Dermis blood vessel endothelial cell (primary cell): ENCODE measurements at places on chromosomes 4 and X.

- no peak for DNase-seq
These were observed 147.6 kb downstream of the SH2D1A start for GRCh38 chrX:124493984-124494383.

DNA sequence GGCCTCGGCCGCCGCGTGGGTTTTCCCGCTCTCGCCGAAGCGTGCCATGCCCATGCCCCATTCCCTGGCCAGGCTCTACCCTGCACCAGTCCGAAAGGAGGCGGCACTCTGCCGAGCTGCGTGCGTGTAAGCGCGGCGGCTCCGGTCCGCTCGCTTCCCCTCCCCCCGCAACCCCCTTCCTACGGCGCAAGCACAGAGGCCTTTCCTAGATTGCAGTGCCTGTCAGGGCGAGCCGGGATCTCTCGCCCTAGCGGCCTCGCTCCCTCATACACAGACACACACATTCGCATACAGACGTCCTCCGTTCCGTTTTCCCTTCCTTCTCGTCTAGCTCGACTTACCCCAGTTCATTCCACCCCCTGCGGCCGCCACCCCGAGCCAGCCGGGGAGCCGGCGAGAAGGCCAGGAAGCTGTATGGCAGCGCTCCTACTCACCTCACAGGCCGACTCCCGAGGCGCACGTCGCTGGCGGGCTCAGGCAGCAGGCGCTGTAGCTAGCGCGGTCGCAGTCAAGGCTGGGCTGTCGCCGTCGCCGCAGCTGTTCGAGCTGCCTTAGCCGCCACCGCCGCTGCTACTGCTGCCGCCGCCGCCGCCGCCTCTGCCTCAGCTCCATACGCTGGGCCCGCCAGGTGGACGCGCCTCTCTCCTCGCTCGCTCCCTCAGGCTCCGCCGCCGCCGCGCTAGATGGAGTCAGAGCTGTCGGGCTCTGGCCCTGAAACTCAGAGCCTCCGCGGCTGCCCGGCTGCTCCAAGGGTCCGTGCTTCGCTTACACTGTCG lies 615 bp downstream of the NEXMIF start:
- DNase-seq = no peak

DNA sequence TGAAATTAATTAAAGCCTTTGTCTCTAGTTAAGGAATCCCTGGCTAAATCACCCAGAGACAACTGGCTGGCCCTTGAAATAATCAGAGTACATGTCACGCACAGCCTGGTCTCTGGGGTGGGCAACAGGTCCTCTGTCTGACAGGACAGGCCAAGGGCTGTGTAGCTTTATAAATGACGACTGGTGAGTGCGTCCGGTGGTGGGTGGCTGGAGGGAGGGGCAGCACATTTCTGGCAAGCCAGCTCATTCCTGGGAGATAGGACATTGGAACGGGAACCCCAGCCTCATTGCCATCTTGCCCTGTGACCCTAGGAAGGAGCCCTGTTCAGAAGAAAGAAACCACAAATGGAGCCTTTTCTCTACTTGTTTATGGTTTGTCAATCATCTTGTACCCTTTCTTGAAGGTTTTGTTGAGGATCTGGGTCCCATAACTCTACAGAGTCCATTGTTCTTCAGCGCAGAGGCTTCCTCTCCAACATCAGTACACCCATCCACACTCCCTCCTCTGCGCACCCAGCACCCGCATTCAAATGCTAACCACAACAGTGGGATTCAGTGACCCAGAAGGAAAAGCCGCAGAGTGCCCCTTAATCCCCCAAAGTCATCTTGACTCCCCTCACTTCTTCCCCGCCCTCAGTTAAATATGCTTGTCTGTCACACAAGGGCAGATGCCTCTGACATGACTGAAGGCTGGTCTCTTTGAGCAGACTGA lies 368.1 kb downstream of the UNC5C start:
- DNase-seq = no peak

GRCh38 chrX:69543572-69543971 lies 39.4 kb downstream of the NALF2 start:
- DNase-seq = no peak

GRCh38 chrX:47182106-47182700 lies 11.4 kb upstream of the UBA1 start:
- DNase-seq = no peak

DNA sequence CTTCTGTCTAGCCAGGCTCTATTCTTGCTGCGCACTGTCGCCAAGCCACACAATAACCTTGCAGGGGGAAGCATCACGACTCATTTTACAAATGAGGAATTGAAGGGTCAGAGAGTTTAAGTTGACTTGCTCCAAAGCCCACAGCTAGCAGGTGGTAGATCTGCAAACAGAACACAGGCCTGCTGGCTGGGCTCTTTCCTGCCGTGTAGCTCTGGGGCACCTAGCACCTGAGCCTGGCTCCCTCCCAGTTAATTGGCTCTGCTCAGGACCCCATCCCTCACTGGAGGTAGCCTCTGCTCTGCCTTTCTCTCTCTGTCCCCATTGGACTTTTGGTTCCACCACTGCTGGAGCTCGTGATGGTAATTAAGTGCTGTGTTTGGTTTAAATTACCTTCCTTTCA lies 98.5 kb downstream of the NSUN7 start:
- DNase-seq = no peak

- no peak for DNase-seq
These were observed 532.9 kb upstream of the FTHL17 start for GRCh38 chrX:31604629-31605221.

DNA sequence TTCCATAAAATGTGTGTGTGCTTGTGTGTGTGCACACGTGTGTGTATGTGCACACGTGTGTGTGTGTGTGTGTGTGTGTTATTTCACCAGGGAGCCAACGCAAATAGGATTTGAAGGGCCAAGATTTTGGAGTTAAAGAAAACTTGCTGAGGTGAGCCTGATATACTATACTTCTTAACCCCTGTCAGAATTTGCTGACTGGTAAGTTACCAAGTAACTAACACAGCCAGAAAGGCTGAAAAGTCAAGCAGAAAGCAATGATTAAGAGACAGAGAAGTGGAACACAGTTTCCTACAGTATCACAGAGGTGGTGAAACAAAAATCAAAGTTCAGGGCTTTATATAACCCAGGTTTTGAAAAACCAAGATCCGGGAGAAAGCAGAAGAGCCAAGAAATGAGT lies 47.6 kb downstream of the GABRA3 start:
- no peak for DNase-seq

DNA sequence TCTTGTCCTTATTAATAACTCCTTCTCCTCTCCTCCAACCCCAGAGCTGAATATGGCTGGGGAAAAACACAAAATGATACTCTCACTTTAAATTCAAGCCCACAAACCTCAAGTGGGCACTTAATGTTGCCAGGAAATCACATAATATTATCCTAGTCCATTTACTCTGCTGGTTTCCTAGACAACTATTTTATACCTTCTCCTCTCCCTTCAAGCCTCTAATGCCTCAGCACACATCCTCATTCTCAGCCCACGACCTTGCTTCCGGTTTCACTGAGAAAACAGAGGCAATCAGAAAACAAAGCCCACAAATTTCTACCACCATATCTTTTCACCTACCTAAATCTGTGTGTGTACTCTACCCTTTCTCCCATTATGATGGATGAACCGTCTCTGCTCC lies 12.1 kb upstream of the CLCN5 start:
- DNase-seq = peak; percentile 7

DNA sequence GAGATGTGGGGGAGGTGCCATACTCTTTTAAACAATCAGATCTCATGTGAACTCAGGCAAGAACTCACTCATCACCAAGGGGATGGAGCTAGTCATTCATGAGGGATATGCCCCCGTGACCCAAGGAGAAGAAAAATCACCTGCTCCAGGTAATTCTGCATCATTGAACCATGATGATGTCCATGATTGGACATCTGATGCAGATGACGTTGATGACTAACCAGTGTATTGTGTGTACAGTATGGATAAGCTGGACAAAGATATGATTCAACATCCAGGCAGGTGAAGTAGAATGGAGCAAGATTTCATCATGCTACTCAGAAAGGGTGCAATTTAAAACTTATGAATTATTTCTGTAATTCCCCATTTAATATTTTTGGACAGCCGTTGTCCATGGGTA lies 286.4 kb upstream of the SMIM31 start:
- no peak for DNase-seq

GRCh38 chr4:58807843-58808615 lies 1697.8 kb upstream of the IGFBP7 start:
- no peak for DNase-seq

- no peak for DNase-seq
These were observed 228.4 kb downstream of the DHRSX start for GRCh38 chrX:2272337-2272736.

DNA sequence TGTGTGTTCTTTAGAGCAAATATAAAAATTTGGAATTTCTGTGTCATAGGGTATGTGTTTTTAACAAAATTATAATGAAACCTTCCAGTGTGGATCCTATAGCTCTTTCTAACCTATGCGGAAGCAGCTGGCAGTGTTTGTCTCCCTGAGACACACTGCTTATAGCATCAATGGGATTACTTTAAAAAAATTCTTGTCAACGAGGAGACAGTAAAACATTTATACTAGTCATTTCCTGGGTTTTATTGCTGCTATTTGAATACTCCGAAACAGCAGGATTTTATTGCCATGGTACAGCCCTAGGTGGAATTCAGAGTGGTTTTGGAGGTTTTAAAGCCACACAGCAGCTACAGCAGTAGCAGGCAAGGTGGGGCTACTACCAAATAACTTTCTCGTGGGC lies 145.1 kb upstream of the IL1RAPL2 start:
- no peak for DNase-seq

DNA sequence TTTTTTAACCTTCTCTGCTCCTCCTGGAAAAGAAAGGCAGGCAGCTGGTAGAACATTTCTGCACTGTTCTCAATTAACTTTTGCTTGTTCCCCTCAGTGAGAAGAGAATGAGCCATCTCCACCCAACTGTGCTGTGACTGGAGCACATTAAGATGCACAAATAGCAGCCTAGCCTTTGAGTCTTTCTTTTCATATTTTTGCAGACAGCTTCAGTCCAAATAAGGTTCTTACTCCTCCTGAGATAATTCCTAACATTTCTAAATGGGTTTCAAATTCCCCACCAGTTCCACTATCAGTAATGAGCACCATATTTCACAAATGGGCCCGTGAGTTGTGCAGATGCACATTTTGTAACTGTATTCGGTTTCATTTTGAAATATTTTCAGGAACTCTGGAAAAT lies 118.6 kb downstream of the SPCS3 start:
- no peak for DNase-seq

DNA sequence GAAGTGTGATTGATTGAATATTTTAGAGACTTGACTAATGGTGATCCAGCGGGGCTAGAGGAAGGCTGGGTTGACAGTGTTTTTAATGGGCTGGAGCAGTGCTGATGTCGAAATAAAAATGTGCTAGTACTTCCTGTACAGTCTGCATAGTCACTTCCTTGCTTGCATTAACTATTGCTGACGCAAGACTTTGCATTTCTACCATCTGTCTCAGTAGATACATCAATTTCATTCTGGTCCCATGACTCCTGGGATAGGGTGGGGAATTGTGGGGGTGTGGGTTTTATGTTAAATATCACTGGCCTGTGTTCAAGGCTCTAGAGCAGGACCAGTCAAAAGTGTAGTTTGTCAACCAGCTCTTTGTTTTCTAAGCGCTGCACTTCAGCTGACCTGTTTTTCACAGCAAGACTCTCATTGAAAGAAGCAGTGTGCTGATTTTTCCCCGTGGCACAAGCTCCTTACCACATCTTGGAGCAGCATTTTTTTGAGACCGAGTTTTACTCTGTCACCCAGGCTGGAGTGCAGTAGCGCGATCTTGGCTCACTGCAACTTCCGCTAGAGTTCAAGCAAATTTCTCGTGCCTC lies 35.2 kb upstream of the PHEX start:
- peak; percentile 27 for DNase-seq

DNA sequence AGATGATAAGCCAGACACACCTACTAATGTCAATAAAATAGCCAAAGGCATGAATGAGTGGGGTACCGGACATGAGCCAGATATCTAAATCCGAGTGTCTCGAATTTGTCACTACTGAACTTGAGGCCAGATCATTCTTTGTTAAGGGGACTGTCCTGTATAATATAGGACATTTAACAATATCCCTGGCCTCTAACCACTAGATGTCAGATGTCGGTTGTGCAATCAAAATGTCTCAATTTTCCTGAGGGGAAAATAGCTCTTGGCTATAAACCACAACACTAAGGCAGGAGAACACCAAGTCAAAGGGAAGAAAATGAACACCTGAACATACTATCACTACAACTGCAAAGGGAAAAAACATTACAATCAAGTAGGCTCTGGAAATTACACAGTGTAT lies 154.5 kb downstream of the GPM6A start:
- DNase-seq = no peak
